ENCODE measurements at places on chromosomes 7 and 10.
A peak's percentile ranks its signal among the peaks of the same experiment; 100 is the strongest.

GRCh38 chr7:55440040-55440690, 75.0 kb downstream of the LANCL2 start:
- DNase-seq: no peak

GRCh38 chr10:27285093-27285492, 44.5 kb upstream of the ACBD5 start:
- peak; percentile 12 for DNase-seq

- no peak for DNase-seq
Measured at GRCh38 chr10:15295537-15296325, 75.4 kb downstream of the FAM171A1 start.

GRCh38 chr10:70145666-70146488, 623 bp downstream of the TYSND1 start:
- peak; percentile 48 for DNase-seq

- peak; percentile 52 for DNase-seq
Measured at GRCh38 chr7:135558337-135558767, 635 bp downstream of the NUP205 start.

GRCh38 chr10:27369880-27370279, 129.3 kb upstream of the ACBD5 start:
- no peak for DNase-seq

- DNase-seq: no peak
Measured at GRCh38 chr7:78780560-78780959, 672.9 kb downstream of the MAGI2 start.

DNA sequence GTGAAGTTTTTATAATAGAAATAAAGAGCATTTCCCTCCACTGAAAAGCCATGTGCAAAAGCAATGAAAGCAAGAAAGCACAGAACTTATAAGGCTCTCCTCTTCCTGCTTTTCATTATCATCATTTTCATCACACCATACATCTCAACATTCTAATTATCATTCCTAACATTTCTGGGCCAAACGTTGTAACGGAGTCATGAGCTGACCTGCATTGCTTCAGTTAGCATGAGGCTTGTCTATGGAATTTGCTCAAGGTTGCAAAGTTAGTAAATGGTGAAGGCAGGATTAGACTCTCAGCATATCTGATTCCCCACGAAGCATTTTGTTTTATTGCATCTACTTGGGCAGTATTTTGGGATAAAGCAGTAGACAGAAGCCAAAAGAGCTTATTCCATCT, 11.4 kb downstream of the SCIN start:
- no peak for DNase-seq

DNA sequence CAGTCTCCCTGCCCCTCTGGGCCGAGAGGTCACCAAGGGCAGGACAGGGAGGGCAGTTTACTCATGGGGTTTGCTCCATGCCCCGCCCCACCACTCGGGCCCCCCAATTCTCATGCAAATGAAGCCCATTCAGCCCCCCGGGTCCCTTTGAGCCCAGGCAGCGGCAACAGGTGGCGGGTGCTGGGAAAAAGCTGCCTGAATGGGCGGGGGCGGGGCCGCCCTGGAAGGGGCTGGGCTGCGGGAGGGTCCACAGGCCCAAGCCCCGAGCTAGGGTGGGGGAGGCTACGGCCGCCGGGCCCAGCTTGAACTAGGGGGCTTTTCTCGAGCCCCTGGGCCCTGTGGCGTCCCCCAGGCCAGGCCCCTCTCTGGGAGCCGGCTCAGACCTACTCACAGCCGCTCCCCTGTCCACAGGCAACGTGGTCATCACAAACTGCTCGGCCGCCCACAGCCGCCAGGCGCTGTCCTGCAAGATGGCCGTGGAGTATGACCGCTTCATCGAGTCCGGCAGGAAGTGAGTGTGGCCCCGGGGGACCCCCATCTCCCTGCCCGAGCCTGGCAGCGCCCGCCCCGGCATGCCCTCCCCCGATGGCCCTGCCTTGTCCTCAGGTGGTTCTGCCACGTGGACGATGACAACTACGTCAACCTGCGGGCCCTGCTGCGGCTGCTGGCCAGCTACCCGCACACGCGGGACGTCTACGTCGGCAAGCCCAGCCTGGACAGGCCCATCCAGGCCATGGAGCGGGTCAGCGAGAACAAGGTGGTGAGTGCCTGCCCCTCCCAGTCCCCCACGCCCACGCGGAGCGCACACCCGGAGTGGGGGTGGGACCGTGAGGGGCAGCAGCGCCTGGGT, 5.5 kb downstream of the LFNG start:
- no peak for DNase-seq

DNA sequence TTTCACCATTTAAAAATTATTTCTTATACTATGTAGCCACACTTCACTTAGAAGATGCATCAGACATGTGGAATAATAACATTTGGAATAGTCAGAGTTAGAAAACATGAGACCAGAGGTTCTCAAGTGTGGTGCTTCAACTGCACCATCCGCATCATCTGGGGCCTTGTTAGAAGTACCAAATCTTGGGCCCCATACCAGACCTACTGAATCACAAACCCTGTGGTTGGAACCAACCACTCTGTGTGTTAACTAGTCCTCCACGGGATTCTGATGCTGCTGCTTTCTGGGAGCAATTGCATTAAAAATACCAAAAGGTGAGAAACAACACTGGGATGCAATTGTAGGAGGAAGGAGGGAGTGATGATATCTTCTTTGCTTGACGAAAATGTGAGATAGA, 125.2 kb downstream of the GNAT3 start:
- DNase-seq: no peak

DNA sequence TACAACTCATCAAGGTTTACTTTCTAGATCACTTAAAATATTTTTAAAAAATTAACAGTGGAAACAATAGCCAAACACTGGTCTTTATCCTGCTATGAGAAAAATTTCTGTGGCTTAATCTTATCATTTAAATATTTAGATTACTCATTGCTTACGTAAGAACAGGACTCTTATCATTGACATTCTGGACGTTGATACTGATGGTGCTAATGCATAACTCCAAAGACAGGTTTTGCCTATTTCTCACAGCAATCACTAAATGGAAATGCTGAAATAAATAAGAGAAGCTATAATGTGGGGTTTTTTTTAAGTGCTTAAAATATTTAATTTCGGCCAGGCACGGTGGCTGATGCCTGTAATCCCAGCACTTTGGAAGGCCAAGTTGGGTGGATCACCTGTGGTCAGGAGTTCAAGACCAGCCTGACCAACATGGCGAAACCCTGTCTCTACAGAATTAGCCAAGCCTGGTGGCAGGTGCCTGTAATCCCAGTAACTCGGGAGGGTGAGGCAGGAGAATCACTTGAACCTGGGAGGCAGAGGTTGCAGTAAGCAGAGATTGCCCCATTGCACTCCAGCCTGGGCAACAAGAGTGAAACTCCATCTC, 195.0 kb downstream of the HGF start:
- DNase-seq: no peak

- DNase-seq: no peak
Measured at GRCh38 chr10:2139746-2140145, 402.4 kb upstream of the ADARB2 start.

- DNase-seq: peak; percentile 12
Measured at GRCh38 chr7:154744256-154744860, 258.6 kb downstream of the PAXIP1 start.

DNA sequence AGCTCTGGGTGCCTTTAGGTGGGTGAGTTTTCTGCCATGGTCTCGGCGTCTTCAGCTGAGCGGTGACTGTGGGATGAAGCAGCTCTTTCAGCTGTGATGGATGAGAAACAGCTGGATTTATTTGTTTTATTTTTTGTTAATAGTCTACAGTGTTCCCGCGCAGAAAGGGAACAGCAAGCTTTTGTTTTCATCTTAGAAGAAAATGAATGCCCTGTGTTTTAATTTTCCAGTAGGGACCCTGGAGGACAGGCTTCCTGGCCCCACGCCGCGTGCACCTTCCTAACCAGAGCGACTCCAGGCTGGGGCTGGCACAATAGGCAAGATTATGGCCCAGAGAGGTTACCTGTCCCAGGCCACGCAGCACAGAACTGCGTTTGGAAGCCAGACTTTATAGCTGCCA, 57.6 kb downstream of the GTF2IRD1 start:
- DNase-seq: no peak

- DNase-seq: no peak
Measured at GRCh38 chr10:17783751-17784150, 25.4 kb upstream of the MRC1 start.

DNA sequence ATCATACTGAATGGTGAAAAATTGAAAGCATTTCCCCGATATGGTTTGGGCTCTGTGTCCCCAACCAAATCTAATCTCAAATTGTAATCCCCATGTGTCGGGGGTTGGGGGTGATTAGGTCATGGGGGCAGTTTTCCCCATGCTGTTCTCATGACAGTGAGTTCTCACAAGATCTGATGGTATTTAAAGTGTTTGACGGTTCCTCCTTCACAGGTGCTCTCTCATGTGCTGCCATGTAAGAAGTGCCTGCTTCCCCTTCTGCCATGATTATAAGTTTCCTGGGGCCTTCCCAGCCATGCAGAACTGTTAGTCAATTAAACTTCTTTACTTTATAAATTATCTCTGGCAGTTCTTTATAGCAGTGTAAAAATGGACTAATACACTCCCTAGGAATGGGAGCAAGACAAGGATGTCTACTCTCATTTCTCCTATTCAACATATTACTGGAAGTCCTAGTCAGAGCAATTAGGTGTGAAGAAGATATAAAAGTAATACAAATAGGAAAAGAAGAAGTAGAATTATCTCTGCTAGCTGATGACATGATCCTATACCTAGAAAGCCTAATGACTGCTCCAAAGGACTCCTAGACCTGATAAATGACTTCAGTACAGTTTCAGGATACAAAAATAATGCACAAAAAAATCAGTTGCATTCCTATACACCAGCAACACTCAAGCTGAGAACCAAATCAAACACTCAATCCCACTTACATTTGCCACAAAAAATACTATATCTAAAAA, 260.6 kb downstream of the RNLS start:
- DNase-seq: no peak

- DNase-seq: no peak
Measured at GRCh38 chr7:157481389-157481788, 144.6 kb downstream of the DNAJB6 start.

DNA sequence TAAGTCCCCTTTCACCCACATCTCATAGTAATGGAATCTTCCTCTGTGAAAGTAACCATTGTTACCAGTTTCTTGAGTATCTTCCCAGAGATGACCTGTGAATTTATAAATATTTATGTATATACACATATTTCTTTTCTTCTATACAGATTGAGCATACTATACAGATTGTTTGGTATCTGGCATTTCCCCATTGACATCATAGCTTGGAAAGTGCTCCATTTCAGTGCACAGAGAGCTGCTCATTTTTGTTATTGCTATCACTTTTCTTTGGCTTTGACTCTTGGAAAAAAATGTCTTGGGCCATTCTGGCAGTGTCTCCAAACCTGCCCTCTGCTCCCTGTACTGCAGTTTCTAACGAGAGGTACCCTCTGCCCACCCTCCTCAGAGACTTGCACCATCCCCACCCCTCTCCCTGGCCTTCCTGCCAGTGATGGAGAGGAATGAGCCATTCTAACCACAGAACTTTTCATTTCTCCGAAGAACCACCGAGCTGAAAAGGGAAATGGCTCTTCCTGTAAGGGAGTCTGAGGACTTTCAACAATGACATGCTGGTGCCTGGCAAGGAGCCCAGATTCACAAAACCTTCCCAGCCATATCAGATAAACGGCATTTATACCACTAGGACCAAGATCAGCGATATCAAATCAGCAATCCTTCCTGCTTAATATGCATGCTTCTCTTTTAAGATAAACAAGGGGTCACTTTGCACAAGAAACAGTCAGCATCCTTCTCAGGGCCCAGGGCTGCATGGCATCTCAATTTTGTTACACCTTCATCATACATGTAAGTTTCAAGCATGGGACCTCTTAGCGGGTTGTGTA, 19.7 kb upstream of the CCSER2 start:
- peak; percentile 49 for DNase-seq

DNA sequence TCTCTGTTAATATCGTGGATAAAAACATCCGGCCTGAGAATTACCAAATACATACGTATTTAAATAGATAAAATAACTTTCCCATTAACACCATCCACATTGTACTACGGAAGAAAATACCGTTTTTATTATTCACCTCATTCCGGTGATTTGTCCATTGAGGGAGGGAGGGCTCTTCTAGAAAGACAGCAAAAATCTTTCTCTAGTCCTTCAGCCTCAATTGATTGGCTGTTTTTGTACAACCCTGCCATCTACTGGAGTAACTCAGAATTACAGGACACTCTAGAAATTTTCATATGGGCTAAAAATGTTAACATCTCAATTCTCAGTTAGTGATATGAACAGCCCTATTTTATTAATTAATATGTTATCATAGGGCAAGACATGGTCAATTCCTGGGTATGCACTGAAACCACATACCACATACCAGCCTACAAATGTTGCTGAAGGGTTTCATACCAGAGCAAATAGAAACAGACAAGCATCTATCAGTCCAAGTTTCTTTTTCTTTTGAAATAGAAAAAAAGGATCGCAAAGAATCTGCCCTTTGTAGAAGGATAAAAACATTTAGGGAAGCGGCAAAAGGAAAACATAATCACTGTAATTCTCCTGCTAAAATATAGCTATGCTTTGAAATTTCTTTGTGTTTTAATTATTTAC, 55.8 kb upstream of the CDCA7L start:
- DNase-seq: peak; percentile 33

DNA sequence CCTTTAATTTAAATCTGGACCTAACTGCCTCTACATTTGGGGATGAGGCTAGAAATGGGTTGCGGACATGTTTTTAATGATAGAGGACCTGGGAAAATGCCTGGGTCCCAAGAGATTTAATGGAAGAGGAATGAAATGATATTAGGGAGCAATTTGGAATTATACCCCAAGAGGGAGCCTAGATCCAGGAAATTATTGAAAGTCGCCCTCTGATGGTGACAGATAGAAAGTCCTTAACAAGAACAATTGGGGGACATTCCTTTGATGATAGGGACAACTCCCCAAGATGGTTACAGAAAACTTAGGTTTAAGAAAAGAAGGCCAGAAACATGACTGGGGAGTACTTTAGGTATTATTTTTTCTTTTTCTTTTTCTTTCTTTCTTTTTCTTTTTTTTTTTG, 9.5 kb upstream of the TSGA13 start:
- DNase-seq: no peak

DNA sequence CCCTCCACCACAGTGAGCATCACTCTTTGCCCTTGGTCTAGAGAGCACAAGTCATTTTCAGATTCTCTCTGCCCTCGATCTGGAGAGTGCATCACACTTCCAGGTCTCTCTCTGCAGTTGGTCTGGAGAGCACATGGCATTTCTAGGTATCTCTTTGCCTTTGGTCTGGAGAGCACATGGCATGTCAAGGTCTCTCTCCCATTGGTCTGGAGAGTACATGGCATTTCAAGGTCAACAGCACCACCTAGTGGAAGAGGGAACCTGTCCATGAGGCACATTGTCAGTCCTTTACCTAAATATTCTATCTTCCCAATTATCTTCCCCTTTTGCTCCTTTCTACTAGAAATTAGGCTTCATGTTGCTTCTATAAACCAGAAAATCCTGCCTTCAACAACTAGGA, 1139.4 kb downstream of the XPNPEP1 start:
- no peak for DNase-seq

GRCh38 chr7:29969738-29970137, 19.9 kb downstream of the SCRN1 start:
- DNase-seq: no peak

DNA sequence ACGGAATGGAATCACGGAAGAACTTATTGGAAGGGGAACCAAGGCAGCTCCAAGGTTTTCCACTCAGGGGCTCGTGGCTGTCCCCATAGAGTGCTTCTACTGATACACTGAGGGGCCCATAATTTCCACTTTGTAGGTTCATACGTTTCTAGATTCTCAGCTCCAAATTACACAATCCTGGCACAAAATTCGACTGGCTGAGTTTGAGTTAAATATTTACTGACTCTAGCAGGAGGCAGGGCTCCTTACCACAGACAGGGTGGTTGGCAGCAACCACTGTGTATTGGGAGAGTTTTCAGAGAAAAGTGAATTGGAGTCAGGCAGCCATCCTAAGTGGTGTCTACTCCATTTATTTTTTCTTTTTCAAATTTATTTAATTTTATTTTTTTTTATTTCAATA, 55.4 kb upstream of the SEC61G start:
- no peak for DNase-seq

Measured in mucosa of gallbladder (tissue), 1 donor.